Panc1 (cell line): ENCODE measurements at places on chromosomes 13 and 19. TPM values are rescaled to one million over a fixed set of nuclear protein-coding genes. Genes with fewer than 3 reads are reported as not detected.

The VPS36 gene
- total RNA-seq: 32.1 TPM

The B3GNT8 gene
- 0.10 TPM for total RNA-seq

The DHDH gene
- total RNA-seq: 0.85 TPM

The ATP8A2 gene
- total RNA-seq: not detected

The CFD gene
- total RNA-seq: 9.9 TPM

The NOVA2 gene
- 0.44 TPM for total RNA-seq

The PABPC3 gene
- total RNA-seq: 0.18 TPM

The BCAM gene
- total RNA-seq: 21.5 TPM

The RASA3 gene
- 33.7 TPM for total RNA-seq

The PSG5 gene
- total RNA-seq: not detected

The CKAP2 gene
- total RNA-seq: 51.1 TPM

The LRRC63 gene
- total RNA-seq: 0.15 TPM

The NXNL1 gene
- total RNA-seq: not detected

The TMIGD2 gene
- total RNA-seq: not detected

The BTBD2 gene
- 59.6 TPM for total RNA-seq

The LILRB5 gene
- 0.05 TPM for total RNA-seq

The SERP2 gene
- 0.18 TPM for total RNA-seq

The TEKTIP1 gene
- total RNA-seq: not detected

The LRRC4B gene
- total RNA-seq: 0.57 TPM

The CACNG6 gene
- 14.6 TPM for total RNA-seq

The DZIP1 gene
- 22.9 TPM for total RNA-seq
